NB4 (cell line): ENCODE measurements at places on chromosomes 2 and 18.
A peak's percentile ranks its signal among the peaks of the same experiment; 100 is the strongest.

- no peak for DNase-seq
Measured at GRCh38 chr2:102630458-102630857, 11.1 kb downstream of the SLC9A2 start.

GRCh38 chr2:201349601-201350000 is 7.5 kb downstream of the FLACC1 start:
- DNase-seq, result no peak

GRCh38 chr2:39380525-39381150 is 56.4 kb downstream of the MAP4K3 start:
- peak; percentile 18 for DNase-seq

DNA sequence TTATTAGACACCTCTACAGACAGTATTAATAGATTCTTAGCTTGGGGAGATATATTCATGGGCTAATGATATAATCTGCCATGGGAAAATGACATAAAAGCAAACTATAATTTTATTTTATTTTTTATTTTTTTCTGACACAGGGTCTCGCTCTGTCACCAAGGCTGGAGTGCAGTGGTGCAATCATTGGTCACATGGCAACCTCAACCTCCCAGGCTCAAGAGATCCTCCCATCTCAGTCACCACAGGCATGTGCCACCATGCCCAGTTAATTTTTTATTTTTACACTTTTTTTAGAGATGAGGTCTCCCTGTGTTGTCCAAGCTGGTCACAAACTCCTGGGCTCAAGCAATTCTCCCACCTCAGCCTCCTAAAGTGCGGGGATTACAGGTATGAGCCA is 39.3 kb downstream of the RTN4 start:
- peak; percentile 69 for DNase-seq

- no peak for DNase-seq
Measured at GRCh38 chr2:218310853-218311540, 18.7 kb upstream of the TMBIM1 start.

GRCh38 chr18:59145055-59145454 is 5.4 kb downstream of the SEC11C start:
- no peak for DNase-seq

DNA sequence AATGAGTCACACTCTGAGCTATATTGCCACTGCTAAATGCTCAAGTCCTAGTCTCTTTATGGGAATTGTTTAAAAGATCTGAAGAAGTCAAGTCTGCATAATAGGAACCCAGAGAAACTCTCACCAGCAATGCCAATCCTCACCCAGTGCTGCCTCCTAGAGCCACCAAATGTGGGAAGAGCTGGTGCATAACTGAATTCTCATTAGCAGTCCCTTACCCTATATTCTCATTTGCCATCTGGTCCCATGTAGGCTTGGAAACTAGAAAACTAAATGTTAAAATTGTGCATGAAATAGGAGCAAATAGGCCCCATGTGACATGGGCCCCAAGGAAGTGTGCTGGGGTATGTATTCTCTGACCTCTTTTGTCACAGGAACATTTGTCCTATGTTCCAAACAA is 224.4 kb upstream of the SMAD2 start:
- no peak for DNase-seq

GRCh38 chr2:238697193-238698071 is 150.5 kb upstream of the TWIST2 start:
- no peak for DNase-seq

GRCh38 chr2:2266699-2267449 is 64.2 kb downstream of the MYT1L start:
- no peak for DNase-seq

- DNase-seq, result no peak
Measured at GRCh38 chr2:219886615-219887014, 259.2 kb downstream of the SLC4A3 start.

- peak; percentile 28 for DNase-seq
Measured at GRCh38 chr18:2894841-2895370, 48.1 kb downstream of the EMILIN2 start.

DNA sequence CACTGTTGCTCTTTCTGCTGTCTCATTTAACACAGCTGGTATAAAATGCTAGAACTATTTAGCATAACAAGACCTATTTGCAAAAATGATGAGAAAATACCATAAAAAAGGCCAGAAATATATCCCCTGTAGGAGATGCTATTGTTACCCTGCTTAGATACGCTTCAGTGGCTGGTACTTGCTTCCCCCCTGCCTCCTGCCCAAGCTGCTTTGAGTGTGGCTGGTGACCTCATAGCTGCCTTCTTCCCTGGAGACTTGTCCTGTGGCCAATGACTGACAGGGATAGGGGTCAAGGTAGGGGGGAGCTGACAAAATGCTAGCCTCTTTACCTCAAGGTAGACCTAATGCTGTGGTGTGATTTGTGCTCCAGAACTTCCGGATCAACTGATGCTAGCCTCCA is 150.2 kb upstream of the ZEB2 start:
- DNase-seq, result no peak

- DNase-seq, result no peak
Measured at GRCh38 chr2:190447766-190448165, 39.6 kb downstream of the MFSD6 start.

- no peak for DNase-seq
Measured at GRCh38 chr2:166343467-166343866, 32.3 kb downstream of the SCN9A start.

- DNase-seq, result no peak
Measured at GRCh38 chr18:62389761-62390481, 64.8 kb downstream of the TNFRSF11A start.

DNA sequence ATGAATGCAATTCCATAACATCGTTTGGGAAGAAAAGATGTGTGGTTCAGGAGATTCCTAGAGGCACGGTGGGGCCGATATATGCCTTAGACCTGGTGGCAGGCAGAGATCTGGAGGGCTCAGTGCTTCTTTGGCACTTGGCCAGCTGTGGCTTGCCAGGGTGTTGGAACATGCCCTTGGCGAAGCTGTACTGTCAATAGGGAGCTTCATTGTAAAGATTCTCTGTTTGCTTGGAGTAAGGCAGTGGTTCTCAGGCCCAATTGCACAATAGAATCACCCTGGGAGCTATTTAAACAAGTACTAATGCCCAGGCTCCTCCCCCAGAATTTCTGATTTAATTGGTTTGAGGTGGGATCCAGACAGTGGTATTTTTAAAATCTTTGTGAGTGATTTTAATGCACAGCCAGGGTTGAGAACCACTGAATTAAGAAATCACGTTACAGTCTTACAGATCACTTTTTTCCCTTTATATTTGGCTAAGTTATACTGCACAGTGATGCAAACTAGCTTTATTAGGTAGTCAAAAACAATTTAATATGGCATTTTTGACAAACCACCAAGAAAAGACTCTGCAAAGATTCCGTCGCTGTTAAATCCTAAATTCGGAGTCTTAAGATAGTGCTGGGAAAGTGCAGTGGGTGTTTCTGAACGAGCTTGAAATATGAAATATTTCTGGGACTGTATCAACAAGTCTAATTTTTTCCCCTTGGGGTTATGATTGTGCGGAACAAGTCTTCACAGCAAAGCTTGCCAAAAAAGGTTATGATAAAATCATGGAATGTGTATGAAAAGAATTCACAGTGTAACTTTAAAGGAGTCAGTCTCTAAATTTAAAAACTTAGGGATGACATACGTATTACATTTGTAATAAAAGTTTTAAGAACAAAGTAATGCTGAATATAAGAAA is 78.0 kb downstream of the CRIM1 start:
- DNase-seq, result no peak

- peak; percentile 43 for DNase-seq
Measured at GRCh38 chr18:47397671-47398319, 146.3 kb upstream of the SKOR2 start.

- DNase-seq, result no peak
Measured at GRCh38 chr2:120580709-120581108, 155.0 kb upstream of the GLI2 start.

- no peak for DNase-seq
Measured at GRCh38 chr2:9262671-9263171, 56.1 kb downstream of the ASAP2 start.

- peak; percentile 95 for DNase-seq
Measured at GRCh38 chr2:10977003-10977402, 65.3 kb downstream of the KCNF1 start.

DNA sequence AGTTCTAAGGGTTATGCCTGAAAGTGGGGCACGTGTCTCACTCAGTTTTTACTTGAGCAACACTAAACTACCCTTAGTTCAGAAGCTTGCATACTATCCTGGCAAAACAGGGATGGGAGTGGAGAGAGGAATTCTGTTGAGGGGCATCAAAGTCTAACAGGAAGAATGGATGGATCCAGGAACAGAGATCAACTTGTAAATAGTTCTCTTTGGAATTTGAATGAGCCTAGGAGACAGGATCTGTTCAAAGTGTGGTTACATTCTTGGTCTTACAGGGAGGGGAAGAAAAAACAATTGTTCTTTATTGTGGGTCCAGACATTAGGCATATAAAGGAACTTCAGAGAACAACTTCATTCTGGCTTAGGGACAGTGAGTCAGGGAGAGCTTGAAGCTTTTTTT is 560.2 kb downstream of the CNTNAP5 start:
- no peak for DNase-seq

GRCh38 chr2:38622210-38622609 is 19.5 kb upstream of the HNRNPLL start:
- DNase-seq, result peak; percentile 89

GRCh38 chr2:190186238-190186637 is 123.7 kb upstream of the MSTN start:
- DNase-seq, result no peak

DNA sequence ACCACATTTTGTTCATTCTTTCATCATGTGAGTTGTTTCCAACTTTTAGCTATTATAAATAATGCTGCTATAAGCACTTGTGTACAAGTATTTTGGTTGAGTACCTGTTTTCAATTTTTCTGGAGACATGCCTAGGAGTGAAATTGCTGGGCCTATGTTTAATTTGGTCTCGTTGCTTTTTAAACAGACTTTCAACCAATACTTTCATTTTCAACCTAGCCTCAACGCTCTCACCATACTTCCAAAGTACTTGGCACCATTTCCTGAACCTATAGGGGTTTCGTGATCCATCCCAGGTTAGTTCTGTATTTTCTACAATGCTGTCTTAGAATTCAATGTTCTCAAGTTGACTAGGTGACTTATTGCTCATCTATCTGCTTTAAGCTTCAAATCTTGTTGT is 126.1 kb downstream of the SRBD1 start:
- no peak for DNase-seq

GRCh38 chr2:70935468-70936164 is at the start of gene ATP6V1B1:
Gene ATP6V1B1, plus strand, starts transcription at chr2:70935900. Its CDS starts 55 bp downstream, at chr2:70935955.
- DNase-seq, result no peak

- DNase-seq, result no peak
Measured at GRCh38 chr2:233996000-233996399, 54.5 kb upstream of the SPP2 start.

GRCh38 chr18:79940814-79941472 is 10.5 kb downstream of the SLC66A2 start:
- DNase-seq, result no peak

- DNase-seq, result no peak
Measured at GRCh38 chr2:102434655-102435381, 11.9 kb downstream of the IL18RAP start.

GRCh38 chr2:198146346-198146940 is 342.1 kb downstream of the PLCL1 start:
- no peak for DNase-seq

DNA sequence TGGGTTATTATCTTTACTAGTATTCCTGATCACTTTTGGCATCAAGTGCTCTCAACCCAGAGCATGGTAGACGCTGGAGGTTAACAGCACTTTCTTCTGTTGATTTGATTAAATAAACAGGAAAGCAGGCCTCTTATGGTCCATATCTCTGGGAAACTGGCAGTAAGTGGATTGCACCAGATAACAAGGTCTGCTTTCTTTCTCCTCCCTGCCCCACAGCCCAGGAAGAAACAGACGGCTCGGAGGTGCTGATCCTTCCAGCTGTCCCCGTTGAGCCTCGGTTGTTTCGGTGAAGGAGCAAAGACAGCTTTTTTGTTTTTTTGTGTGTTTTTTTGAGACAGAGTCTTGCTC is 100.8 kb upstream of the KCTD1 start:
- no peak for DNase-seq

DNA sequence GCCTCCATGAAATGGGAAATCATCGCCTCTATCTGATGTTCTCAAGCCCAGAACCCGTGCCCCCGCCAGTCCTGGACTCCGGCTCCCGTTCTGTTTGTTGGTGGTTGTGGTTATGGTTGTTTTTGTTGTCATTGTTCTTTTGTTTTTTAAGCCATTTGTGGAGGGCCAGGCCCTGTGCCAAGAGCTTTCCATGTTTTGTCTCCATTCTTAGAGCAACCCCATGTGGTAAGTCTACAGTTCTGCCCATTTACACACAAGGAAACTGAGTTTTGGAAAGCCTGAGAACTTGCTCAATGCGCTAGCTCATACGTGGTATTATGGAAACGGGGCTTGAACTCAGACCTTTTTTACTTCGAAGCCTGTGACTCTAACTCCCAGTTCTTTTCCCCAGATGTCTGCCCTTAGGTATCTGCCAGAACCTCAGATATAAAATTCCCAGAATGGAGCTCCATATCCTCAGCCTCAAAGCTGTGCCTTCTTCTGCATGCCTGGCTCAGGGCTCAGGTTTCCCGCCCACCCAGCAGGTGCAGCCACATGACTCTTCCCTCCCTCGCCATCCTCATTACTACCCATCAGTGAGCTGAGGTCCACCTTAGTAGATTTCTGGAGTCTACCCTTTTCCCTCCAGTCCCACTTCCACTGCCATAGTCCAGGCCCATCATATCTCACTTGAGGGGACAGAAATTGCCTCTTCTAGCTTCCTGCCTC is 194.1 kb downstream of the KLHL29 start:
- DNase-seq, result no peak

DNA sequence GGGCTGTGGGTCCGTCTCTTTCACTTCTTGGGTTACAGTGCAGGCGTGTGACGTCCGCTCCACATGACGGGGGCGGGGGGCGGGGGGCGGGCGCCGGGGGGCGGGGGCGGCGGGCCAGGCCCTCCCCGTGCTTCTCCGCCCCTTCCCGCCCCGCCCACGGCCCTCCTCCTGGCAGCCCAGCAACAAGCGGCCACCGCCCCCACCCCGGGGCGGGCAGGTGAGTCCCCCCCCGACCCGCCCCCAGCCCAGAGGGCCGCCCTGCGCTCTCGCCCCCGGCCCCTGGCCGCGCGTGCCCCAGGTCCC is 3.6 kb downstream of the ZNF516 start:
- DNase-seq, result peak; percentile 84

DNA sequence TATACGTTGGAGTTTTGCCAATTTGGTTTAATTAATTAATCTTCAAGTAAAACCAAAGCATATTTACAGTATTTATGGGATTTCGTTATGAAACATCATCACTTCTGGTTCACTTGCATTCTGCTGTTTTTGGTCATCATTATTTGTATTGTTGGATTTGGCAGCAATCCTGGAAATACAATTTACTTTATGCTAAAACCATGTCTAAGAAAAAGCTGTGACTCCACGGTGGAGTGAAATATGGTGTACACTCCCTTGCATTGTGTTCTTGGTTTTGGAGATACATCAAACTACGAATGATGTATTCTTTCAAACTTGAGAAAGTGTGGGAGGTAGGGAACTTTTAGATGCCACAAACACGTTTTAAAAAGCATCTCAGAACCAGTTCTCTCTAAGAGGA is 106.4 kb downstream of the CTAGE1 start:
- DNase-seq, result no peak

- DNase-seq, result no peak
Measured at GRCh38 chr2:226860087-226860486, 24.2 kb downstream of the RHBDD1 start.
